ENCODE measurements at places on chromosomes 2 and 18. TPM values are rescaled to one million over a fixed set of nuclear protein-coding genes. Genes with fewer than 3 reads are reported as not detected.

DNA sequence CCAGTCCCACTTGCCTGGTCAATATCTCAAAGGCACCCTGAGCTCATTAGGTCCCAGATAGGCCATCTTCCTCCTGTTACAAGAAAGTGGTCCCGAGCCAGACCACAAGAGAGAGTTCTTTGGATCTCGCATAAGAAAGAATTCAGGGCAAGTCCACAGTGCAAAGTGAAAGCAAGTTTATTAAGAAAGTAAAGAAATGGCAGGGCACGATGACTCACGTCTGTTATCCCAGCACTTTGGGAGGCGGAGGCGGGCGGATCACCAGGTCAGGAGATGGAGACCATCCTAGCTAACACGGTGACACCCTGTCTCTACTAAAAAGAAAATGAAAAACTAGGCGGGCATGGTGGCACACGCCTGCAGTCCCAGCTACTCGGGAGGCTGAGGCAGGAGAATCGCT is 10.8 kb upstream of the SMAD7 start:
- no peak for DNase-seq

DNA sequence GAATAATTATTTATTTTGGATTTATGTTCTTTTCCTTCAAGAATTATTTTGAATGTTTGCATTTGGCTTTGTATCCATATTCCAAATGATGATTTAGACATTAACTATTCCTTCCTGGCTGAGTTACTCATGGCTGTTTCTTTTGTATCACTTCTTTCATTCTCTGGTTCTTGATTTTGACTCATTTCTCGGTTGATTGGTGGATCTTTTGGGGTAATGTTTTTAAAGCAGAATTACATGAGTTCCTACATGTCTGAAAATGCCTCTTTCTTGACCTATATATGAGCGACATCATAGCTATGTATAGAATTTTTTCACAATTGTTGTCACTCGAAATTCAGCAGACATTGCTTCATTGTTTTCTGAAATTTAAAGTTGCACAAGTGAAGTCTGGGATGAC is 39.5 kb downstream of the CYP26B1 start:
- DNase-seq: no peak

DNA sequence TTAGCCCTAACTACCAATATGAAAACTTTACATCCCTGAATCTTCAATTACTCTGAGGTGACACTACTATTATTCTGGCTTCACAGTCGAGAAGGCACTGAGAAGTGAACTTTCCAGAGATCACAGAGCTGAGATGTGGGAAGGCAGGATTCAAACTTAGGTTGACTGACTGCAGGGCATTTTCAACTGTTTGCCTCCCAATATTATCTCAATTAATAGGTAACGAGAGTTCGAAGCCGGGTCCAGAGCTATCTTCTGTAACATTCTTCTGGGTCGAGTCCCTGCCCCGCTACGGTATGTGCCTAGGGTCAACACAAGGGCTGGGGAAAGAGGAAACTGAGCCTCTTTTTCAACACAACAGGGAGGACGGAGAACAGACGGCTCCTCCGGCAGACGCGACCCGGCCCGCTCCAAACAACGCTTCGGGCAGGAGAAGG is 740 bp downstream of the CHMP3 start:
- DNase-seq: peak; percentile 24

The CFC1 gene
- not detected for total RNA-seq

DNA sequence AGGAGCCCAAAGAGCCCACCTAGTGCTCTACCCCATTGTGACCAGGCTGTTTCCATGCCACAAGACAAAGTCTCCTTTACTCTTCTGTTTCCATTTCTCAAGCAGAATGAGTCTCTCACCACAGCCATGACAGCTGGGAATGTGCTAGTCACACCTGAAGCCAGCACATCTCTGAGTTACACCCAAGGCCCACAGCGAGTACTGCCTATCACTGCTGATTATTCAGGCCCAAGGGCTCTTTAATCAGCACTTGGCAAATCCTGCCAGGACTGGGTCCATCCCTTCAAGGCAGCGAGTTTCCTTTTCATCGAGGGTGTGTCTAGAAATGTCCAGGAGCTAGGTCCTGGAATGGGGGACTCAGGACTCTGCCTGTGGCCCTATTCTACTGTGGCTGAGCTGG is 14.6 kb upstream of the PPP1R1C start:
- no peak for DNase-seq

The SULT1C2 gene
- 13.1 TPM for total RNA-seq
